ENCODE measurements at places on chromosomes 6 and 20.

DNA sequence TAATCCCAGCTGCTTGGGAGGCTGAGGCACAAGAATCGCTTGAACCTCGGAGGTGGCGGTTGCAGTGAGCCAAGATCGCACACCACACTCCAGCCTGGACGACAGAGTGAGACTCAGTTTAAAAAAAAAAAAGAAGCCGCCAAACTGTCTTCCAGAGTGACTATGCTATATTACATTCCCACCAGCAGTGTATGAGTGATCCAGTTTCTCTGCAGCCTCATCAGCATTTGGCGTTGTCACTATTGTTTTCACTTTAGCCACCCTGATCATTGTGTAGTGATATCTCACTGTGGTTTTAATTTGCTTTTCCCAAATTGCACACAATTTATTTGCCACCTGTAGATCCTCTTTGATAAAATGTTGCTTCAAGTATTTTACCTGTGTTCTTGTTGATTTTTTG lies 6.0 kb upstream of the AKAP12 start:
- DNase-seq = no peak

- no peak for DNase-seq
These were observed 339.0 kb upstream of the ADGRB3 start for GRCh38 chr6:68296126-68296525.

DNA sequence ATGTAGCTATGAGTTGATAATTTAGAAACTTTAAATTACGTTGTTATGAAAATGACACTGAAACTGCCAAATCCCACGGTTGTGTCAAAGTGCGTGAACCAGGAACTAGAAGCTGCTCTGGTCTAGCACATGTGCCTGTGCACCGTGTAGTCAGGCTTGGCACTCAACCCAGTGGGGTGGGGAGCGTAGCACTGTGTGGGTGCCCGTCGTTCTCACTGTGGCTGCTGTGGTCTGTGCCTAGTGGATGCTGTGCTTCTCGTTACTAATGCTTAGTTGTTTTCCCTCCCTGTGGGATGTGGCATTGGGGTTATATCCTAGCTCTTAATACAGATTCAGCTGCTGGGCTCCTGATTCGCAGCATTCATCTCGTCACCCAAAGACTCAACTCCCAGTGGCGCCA lies 46.2 kb upstream of the ADIG start:
- DNase-seq = no peak

- no peak for DNase-seq
These were observed 181.8 kb downstream of the FOXA2 start for GRCh38 chr20:22402550-22402949.

- DNase-seq = peak; percentile 91
These were observed 308.9 kb downstream of the ALDH8A1 start for GRCh38 chr6:134640975-134641429.

DNA sequence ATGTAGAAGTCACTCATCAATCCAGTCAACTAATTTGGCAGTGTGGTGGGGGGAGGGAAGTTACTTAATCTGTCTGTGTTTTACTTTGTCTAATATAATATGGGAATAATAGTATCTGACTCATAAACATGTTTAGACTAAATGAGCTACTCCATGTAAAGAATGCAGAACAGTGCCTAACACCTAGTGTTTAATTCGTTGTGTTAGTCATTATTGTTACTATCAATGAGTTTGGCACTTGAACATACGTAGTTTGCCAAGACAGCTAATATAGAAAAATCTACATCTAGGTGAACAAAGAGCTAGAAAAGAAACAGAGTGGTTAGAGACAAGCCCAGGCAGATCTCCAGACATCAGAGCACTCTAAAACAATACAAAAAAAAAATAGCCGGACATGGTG lies 49.1 kb downstream of the IRAK1BP1 start:
- no peak for DNase-seq

- DNase-seq = no peak
These were observed 45.0 kb downstream of the IYD start for GRCh38 chr6:150413781-150414281.

DNA sequence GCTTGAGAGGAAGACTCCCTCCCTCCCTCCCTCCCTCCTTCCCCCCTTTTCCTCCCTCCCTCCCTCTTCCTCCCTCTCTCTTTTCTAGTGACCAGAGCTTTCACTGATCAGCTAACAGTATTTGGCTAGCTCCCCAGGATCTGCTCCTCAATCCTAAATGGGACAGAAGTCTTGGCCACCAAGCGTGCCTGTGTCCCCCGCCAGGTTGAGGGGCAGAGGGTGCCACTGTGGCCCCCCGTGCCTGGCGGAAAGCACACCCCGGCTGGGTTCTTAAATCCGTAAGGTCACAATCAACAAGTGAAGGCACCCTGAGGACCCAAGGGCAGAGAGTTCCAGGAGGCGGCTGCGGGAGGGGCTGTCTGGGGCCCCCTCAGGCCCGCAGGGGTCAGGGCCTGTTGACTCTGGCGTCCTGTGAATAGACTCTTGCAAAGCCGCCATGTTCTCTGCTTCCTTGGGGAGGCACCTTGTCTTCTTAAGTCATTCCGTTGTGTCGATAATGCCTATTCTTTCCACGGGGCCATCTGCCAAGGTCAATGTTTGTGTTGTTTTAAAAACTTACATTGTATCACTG lies 38.9 kb upstream of the STX16 start:
- DNase-seq = peak; percentile 69

DNA sequence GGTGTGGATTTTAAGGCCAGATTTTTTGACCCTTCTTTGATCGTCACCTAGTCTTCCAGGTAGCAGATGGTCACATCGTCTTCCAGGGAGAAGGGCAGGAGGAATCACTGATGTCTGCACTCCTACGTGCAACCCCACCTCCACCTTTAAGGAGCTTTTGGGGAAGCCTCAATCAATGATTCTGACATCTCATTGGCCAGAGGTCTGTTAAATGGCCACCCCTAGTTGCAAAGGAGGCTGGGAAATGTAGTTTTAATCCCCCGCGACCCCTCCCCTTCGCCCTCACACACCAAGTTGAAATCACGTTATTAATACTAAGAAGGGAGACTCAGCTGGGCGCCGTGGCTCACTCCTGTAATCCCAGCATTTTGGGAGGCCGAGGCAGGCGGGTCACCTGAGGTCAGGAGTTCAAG lies 151.4 kb downstream of the BCAS1 start:
- no peak for DNase-seq

DNA sequence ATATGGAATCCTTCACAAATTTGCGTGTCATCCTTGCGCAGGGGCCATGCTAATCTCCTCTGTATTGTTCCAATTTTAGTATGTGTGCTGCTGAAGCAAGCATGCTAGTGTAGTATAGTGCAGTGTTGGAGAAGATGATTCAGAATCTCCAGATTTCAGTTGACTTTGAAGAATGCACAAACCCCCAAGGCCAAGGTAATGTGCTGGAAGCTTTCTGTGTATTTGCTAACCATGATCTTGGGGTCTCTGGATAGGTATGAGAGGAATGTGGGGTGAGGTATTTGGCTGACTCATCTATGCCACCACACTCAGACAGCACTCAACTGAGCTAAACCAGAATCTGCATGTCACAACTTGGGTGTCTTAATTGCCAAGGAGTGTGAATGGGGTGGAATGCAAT lies 42.6 kb upstream of the DEK start:
- no peak for DNase-seq

DNA sequence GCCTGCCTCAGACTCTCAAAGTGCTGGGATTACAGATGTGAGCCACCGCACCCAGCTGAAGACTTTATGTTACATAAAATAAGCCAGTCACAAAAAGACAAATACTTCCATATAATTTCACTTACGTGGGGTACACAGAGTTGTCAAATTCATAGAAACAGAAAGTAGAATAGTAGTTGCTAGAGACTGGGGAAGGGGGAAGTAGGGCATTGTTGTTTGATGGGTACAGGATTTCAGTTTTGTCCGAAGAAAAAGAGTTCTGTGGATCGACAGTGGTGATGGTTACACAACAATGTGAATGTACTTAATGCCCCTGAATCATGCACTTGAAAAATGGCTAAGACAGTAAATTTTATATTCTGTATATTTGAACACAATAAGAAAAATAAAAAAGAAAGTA lies 41.6 kb upstream of the ANKEF1 start:
- DNase-seq = no peak

- no peak for DNase-seq
These were observed 149.4 kb upstream of the NOX3 start for GRCh38 chr6:155604991-155605390.

DNA sequence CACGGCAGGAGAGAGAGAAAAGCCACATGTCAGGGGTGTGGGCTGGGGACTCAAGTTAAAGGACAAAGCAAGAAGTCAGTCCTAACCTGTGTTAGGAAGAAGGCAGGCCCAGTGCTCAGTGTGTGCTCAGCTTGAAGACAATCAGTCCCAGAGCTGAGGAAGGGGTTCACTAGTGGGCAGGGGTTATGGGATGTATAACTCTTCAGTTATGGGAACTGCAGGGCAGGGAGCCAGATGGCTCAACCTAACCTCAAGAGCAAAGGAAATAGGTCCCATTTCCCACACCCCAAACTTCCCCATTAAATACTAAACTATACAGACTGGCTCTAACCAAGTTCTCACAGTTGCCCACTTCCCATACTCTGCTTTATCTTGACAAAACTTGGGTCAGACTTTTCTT lies 7.4 kb upstream of the SSTR4 start:
- DNase-seq = no peak

DNA sequence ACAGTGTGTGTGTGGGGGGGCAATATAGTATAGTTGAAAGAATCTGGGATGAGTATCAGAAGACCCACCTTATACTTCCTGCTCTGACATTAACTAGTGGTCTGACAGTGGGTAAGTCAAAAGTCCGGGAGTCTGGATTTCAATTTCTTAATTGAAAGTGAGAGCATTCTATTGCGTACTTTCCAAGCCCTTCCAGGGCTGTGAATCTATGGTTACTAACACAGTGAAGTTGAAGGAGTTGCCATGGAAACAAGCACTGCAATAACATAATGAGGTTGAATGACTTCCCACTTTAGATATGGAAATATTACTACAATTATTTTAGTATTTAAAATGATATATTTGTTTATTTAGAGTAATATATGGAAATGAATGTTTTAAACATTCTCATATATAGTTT lies 80.2 kb downstream of the MLIP start:
- DNase-seq = peak; percentile 79

DNA sequence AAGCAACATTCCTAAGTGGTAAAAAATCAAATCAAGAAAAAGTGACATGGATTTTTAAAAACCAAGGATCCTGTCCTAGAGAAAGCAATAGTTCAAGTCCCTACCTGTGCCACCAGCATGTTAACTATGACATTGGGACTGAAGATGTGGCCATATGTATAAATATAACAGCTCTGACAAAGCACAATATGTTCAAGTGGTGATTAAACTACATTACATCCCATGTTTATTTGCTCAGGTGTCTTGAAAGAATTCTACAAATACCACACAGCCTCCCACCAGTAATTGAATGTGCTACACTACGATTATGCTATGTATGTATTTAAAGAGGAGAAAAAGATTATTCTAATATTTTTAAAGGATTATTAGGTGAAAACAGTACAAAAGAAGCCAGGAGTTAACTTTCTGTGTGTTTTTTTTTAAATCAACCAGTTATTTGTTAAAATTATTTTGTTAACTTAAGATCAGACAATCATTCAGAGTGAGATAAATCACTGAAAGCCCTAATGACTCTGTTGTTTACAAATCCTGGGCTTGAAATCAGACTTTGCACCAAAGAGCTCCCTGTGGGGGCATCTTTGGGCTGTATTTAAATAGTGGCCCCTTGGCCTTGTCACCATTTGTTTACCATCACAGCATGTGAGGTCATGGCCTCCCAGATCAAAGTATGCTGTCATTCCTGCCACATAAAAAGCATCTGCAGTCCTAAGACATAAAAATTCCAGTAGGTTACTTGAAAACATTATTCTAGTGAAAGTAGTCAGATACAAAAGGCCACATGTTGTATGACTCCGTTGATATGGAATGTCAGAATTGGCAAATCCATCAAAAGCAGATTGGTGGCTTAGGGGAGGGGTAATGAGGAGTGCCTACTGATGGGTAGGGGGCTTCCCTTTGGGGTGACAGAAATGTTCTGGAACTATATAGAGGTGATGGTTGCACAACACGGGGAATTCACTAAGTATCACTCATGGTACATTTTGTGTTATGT lies 17.1 kb downstream of the TTLL2 start:
- no peak for DNase-seq

- no peak for DNase-seq
These were observed 974.1 kb downstream of the EYS start for GRCh38 chr6:64732888-64733287.

- no peak for DNase-seq
These were observed 16.2 kb downstream of the TMEM14A start for GRCh38 chr6:52686878-52687699.

DNA sequence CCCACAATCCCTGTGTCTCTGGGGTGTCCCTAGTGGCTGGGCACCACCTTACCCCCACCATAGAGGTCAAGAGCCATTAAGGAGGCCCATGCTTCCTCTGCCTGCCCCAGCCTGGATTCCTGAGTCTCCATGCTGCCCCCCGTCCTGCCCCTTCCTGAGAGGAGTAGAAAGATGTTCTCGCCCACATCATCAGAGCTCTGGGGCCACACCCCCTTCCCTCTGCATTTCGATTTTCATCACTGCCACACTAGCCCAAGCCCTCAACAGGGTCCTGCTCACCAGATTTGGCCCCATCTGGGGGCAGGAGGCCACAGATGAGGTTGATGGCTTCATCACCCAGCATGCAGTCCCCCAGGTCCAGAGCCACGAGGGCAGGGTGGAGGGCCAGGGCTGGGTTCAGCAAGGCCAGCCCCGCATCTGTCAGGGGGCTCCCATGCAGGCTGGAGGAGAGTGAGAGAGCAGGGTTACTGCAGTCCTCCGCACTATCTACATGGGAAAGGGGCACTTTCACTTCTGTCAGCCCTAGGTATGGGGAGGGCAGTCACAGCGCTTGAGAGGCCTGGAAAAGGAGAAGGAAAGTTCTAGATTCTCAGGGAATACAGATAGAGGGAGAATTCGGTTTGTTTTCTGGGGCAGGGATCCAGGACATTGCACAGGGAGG lies 1.5 kb downstream of the LRRC73 start:
- DNase-seq = no peak

DNA sequence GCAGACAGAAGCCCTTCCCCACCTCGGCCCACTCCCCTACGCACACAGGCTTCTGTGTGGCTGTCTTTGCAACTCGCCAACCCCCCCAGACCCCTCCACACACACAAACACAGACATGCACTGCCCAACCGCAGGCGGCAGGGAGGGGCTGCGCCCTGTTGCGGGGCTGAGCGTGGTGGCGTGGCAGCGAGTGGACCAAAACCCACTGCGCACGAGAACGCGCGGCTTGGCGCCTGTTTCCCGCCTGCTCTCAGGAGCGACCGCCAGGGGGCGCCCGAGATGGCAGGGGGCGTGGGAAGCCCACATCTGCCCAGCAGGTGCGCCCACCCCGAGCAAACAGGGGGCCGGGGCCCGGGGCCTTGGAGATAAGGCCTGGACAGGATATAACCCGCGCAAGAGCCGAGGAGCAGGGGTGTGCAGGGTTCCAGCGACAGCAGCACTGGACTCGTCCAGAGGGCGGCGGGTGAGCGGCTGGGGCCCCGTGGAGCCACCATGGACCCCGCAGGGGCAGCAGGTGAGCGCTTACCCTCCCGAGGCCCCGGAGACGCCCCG lies at the start of gene RBPJL:
TSS of gene RBPJL (plus strand) at position 410 of the 552 bp plus-strand sequence. CDS start at position 493, 83 bp downstream.
- DNase-seq = peak; percentile 43

- DNase-seq = peak; percentile 64
These were observed 1.1 kb downstream of the CITED2 start for GRCh38 chr6:139373154-139373927.

GRCh38 chr6:160275511-160276003 lies 16.9 kb upstream of the SLC22A2 start:
- DNase-seq = no peak

- DNase-seq = no peak
These were observed 65.8 kb downstream of the SYTL3 start for GRCh38 chr6:158715330-158716311.
